ENCODE measurements at places on chromosomes 5 and 9. TPM values are rescaled to one million over a fixed set of nuclear protein-coding genes. Genes with fewer than 3 reads are reported as not detected.

The C7 gene
- 0.05 TPM for polyA plus RNA-seq

The WHRN gene
- polyA plus RNA-seq, result 7.2 TPM

The ZDHHC21 gene
- polyA plus RNA-seq, result 4.0 TPM

The EIF4EBP3 gene
- polyA plus RNA-seq, result 21.5 TPM

The PFN3 gene
- polyA plus RNA-seq, result 3.1 TPM

The GTF3C5 gene
- 46.0 TPM for polyA plus RNA-seq

The PCDHA9 gene
- polyA plus RNA-seq, result 1.1 TPM

The MAMDC2 gene
- polyA plus RNA-seq, result 7.7 TPM

The GRK6 gene
- 18.7 TPM for polyA plus RNA-seq

The KLF9 gene
- polyA plus RNA-seq, result 0.58 TPM

The PAEP gene
- polyA plus RNA-seq, result not detected

The FBXW2 gene
- polyA plus RNA-seq, result 7.4 TPM

The AFAP1L1 gene
- 3.2 TPM for polyA plus RNA-seq
